ENCODE measurements at places on chromosomes 1 and 21.

DNA sequence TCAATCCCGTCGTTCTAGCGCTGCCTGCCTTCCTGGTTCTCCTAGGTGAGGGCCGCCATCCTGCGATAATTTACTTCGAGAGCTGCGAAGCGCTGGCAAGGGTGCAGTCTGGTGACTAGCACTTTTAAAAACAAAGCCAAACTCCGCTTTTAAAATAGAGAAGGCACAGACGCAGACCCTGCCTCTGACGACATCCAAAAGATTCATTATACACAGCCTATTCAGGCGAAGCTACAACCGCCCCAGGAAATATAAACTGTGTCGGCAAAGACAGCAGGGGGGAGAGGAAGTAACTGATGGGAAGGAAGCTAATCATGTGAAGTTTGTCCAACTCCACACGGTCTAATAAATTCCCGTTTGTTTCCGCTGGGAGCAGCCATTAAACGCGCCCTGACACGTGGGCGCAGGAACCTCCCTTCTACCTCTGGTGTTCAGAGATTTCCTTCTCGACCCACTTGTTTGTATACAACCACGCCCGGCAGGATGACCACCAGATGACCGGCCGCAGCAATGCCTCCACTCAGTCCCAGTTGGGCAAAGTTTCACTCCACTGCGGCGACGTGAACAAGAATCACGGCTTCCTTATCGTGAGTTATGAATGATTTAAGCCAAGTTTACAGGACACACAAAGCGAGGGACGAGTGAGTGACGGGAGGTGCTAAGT, 1.3 kb downstream of the GNG12 start:
- no peak for DNase-seq

DNA sequence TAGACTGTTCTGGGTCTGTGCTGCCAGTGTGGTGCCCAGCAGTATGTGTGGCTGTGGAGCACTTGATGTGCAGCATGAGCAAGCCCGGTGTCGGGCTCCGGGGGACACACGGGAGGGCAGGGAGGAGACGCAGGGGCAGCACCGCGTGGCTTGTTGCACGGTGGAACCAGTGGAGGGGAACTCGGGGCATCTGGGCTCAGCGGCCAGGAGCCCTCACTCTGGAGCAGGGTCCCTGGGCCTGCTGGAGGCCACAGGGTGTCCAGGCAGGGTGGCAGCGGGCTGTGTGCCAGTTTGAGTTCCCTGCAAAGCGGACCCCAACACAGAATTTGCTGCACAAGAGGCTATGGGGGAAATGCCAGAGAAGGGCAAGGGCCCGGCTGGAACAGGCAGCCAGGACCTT, 30.6 kb downstream of the PCNT start:
- DNase-seq: no peak

GRCh38 chr1:21921100-21921875, 15.8 kb downstream of the HSPG2 start:
- DNase-seq: no peak

GRCh38 chr1:190274721-190275120, 202.9 kb downstream of the BRINP3 start:
- DNase-seq: no peak

DNA sequence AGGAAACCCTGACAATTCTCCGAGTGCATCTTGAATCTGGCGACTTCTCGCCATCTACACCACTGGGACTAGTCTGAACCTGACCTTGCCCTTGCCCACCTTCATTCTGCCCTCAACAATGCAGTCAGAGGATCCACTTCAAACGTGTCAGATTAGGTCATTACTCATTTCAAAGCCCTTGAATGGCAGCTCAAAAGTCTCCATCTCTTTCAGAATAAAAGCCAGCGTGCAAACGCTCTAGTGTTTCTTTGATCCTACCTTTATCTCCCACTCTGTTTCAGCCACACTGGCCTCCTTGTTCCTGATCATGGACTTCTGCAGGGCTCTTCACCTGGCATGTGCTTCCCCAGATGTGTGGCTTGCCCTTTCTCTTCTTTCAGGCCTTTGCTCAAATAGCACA, 31.3 kb downstream of the SLC30A1 start:
- DNase-seq: no peak

DNA sequence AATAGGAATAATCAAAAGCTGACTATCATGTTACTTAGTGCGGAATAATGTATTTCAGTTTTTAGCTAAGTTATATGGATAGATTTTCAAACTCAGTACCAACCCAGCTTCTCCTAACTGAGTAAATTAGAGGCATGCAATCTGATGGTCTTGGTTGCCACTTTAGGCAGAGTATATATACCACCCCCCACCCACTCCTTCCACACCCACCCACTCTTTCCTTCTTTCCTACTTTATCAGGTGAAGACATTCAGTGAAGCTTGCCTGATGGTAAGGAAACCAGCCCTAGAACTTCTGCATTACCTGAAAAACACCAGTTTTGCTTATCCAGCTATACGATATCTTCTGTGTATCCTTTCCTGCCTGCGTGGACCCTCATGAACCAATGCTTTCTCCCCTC, 36.3 kb downstream of the DAP3 start:
- DNase-seq: no peak

DNA sequence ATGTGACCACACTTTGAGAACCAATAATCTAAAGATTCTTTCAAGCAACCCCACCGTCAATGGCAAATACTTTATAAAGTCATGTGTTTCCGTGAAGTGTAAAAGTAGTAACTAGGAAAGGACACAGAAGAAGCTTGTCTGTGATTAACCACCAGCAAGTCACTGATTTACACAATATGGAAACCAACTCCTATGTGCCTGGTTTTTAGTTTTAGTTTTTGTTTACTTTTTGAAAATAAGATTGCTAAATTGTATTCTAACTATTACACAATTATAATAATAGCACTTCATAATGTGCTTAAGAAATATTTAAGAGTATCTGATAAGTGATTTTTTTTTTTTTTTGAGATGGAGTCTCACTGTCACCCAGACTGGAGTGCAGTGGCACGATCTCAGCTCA, 13.0 kb downstream of the FMO2 start:
- no peak for DNase-seq

DNA sequence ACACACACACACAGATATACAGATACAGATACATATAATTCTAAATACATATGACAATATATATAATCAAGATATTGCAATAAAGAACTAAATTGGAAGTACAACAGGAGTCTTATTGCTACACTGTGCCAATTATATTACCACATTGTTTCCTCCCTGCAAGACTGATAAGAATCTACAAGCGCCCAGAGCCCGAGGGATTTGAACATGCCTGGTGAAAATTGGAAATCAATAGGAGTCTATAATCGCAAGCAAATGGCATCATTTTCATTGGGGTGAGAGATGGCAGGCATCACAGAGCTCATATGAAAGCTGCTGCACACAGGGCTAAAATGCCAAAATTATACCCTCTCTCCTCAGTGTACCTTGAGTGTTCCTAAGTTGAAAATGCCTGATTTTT, 152.9 kb upstream of the PTBP2 start:
- DNase-seq: no peak

GRCh38 chr1:114737314-114737849, 20.4 kb downstream of the CSDE1 start:
- DNase-seq: no peak

- peak; percentile 59 for DNase-seq
These were observed 100.4 kb downstream of the GALNT2 start for GRCh38 chr1:230167419-230167852.

DNA sequence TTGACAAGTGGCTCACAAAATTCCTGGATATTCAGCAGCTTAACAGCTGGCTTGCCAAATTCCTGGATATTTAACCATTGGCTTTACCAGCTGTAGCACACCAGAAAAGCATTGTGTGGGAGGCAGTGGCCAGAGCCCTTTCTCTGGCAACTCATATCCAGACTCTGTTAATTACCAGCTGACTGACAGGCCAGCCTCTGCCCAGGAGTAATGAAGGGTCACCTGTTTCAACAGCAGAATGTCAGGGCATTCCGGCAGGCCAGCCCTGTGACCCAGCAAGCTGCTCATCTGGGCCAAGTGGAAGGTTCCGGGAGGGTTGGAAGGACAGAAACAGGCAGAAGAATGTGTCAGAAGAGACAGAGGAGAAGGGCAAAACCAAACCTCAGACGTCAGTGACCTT, 35.2 kb upstream of the KIRREL1 start:
- no peak for DNase-seq

GRCh38 chr1:243798726-243799125, 51.3 kb downstream of the AKT3 start:
- DNase-seq: no peak

DNA sequence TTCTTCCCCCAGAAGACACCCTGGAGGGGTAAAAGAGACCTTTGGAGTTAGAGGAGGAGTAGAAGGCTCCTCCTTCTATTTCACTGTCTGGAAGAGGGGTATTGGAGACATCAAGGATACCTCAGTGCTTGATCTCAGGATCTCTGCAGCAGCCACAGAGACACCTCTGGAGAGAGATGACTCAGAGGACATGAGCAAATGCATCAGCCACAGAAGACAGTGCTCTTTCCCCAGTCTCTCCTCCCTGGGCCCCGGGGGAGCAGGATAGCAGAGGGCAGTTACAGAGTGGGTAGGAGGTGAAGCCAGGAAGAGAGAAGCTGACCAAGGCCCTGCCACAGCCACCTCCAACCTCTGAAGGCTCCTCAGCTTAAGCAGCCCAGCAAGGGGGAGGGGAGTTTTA, 15.3 kb upstream of the TEDDM1 start:
- no peak for DNase-seq

DNA sequence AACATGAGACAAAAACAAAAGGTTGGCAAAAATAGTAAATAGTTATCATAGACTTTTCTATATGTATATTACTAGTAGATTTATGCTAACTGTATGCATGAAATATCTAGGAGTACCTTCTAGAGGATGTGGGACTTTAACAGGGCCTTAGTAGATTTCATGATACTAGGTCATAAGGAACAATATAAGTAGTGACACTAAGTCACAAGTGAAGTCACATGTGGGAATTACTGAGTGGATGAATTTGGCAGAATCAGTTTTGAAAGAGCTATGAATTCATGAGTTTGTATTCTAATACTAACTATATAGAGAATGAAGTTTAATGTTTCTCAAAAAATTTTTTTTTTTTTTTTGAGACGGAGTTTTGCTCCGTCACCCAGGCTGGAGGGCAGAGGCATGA, 53.1 kb upstream of the GPR25 start:
- DNase-seq: no peak

DNA sequence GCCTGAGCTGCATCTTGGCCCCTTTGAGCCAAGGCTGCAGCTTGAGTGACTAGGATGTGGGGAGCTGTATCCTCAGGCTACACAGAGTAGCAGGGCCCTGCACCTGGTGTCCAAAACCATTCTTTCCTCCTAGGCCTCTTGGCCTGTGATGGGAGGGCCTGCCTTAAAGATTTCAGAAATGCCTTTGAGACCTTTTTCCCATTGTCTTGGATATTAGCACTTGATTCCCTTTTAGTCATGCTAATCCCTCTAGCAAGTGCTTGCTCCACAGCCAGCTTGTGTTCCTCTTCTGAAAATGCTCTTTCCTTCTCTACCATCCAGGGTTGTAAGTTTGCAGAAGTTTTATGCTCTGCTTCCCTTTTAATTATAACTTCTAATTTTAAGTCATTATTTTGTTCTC, 21.7 kb upstream of the KIRREL1 start:
- DNase-seq: no peak

- no peak for DNase-seq
These were observed 21.1 kb downstream of the PLA2G4A start for GRCh38 chr1:186849826-186850225.

DNA sequence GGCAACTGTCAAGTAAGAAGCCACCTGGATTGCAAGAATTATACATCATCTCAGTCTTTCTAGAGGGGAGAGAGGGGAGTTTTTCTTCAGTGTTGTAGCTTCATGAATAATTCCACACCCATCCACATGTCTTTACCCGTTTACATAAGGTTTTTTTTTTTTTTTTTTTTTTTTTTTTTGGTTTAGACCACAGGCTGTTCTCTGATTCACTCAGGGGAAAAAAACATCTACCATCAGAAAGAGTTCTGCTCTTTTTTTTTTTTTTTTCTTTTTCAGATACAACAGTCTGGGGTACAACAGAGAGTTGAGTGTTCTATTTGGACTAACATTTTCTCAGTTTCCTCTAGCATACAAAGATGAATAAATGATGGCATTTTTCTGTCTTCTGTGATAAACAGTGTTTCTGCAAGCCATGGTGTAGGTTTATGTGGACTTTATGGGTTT, 4.9 kb upstream of the KIF14 start:
- no peak for DNase-seq

GRCh38 chr1:230807561-230808280, 60.5 kb downstream of the CAPN9 start:
- no peak for DNase-seq

- peak; percentile 63 for DNase-seq
These were observed 21.3 kb downstream of the PDE4B start for GRCh38 chr1:65813956-65814355.

GRCh38 chr1:17314491-17314971, 6.5 kb downstream of the PADI4 start:
- DNase-seq: no peak

GRCh38 chr1:26280333-26281042, 602 bp downstream of the SH3BGRL3 start:
- no peak for DNase-seq

DNA sequence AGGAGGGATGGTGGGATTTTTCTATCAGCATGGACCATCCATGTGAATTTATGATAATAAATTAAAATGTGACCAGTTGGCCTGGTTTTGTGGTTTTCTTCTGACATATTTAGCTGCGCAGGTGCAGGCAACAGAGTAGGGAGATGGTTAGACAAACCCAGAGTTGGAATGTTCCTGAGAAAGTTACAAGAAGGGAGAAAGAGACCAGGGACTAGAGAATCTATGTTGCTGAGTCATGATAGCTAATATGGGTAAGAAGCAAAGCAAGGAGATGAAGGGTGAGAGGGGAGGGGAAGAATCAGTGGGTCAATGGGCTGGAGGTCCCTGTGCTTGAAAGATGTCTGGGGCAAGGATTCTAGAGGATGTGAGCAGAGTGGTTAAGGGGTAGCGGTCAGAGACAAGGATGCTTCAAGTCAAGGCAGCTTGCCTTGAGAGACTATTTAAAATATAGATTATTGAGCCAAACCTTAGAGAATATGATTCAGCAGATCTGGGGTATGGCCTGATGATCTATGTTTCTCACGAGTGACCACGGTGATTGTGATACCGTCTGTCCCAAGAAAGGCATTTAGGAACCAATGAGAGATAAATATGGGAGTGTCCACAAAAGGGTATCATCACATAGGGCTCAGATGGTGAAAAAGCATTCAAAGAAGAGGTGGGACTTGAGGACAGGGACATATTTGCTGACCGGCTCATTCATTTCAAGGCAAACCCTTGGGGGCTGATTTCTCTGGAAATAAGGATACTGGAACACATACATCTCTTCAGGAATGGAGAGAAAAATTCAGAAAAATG, 219.7 kb upstream of the PLD5 start:
- DNase-seq: no peak

All from NCI-H774 (cell line).